Retina (tissue), 1 donor: ENCODE measurements at places on chromosomes 1 and 21.

DNA sequence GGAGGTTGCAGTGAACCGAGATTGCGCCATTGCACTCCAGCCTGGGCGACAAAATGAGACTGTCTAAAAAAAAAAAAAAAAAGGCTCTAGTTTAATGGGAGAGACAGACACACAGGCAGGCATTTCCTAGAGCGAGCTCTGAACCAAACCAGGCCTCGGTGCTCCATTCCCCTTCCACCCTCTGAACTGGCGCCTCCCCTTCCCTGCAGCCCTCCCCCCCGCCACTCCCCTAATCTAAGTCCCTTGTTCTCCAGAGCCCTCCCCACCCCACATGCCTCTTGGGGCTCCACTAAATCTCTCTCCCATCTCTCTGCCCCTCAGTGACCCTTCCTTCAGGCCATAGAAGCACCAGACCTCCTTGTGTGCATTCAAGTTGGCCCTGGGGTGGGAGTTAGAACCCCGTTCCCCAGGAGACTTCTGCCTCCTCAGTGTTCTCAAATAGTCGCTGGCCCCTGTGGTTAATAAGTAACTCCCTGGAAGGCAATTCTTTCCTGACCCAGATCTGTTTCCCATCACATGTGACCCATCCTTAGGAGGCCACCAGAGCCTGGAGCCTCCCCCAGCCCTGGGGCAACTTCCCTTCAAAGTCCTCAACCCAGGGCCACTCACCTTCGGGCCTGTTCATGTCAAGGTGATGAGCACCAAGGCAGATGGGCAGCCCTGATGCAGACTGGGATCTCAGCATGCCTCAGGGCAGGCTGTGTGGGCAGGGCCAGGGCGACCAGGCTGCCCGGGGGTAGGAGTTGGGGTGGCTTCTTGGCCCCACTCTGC, 42.6 kb upstream of the EPB41 start:
- no peak for DNase-seq

- no peak for DNase-seq
Observed at GRCh38 chr1:222784371-222784770, 30.5 kb upstream of the DISP1 start.

- no peak for DNase-seq
Observed at GRCh38 chr21:44625756-44626155, 1.1 kb upstream of the KRTAP10-9 start.

DNA sequence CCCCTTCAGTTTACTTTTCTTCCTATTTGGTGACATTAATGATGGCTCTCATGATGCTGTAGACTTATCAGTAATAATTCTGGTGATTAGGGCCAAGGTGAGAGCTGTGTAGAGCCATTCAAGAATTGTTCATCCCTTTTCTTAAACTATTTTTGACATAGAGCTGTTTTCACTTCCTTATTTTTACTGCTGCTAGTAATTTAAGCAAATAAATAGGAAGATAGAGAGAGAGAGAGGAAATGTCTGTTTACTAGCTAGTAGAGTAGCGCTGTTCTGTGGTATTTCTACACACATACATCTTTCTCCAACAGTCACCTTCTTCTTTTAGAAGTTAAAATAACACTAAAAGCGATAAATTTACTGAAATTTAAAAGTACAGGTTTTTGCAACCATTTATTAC, 678.0 kb upstream of the ZP4 start:
- DNase-seq, result no peak

GRCh38 chr1:226549094-226549936, 751 bp downstream of the STUM start:
- peak; percentile 65 for DNase-seq

DNA sequence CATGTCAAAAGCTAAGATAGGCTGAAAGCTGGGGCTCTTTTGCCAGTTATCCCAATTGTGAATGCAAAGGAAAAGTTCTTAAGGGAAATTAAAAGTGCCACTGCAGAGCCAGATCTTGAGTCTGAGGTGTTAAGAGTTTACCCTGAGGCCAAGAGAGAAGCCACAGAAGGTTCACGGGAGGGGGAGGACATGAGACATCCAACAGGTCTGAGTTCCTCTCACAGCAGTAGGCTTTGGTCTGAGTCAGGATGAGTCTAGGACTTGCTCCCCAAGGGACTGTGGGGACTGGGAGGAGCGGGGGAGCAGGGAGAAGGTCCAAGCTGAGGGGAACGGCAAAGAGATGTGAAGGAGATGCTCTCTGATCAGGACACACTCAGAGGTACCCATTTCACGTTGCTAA, 411.2 kb upstream of the CAMK1G start:
- no peak for DNase-seq

GRCh38 chr1:244634546-244634945, 18.4 kb upstream of the DESI2 start:
- DNase-seq, result no peak

DNA sequence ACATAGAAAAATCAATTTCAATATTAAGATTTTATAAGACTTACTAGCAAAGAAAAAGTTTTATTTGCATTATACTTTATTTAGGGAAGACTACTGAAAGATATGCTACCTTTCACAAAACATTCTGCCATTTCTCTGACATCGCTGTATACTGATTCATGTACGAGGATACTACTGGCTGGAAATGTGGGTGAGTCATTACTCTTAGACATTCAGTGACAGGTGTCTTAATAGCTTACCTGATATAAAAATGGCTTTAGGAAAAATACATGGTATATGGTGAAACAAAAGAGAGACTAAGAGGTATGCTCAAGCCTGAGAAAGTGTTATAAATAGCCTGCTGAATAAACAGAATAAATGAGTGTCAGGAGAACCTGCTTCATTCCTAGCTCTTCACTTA, 73.0 kb upstream of the EXO1 start:
- no peak for DNase-seq

DNA sequence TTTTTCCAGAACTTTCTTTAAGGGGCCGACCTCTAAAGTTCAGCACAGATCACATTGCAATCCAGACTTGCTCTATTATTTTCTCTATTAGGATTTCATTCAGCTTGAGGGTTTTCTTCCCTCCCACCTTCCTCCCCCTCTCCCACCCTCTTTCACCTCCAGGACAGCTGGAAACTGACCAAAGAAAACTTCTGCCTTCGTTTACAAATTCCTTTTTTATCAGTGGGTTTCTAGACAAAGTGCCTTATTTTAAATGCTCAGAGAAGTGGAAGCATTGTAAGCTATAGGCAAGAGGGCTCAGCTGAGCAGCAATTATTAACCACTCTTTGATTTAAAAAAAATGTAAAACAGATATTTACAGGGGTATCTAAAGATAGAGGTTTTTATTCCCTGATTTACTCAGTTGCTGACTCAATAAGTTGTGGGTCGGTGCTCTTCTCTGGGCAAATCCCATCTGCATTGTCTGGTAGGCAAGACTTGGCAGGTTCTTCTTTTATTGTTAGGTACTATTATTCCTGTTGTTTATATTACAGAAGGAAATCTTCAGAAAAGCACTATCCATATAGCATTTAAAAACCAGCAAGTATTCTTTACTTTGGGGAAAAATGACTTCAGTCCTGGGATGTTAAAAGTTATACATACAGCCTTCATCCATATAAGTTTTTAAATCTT, 277.0 kb upstream of the C1orf105 start:
- DNase-seq, result no peak

GRCh38 chr21:44571296-44571695, 2.2 kb upstream of the KRTAP10-4 start:
- no peak for DNase-seq

DNA sequence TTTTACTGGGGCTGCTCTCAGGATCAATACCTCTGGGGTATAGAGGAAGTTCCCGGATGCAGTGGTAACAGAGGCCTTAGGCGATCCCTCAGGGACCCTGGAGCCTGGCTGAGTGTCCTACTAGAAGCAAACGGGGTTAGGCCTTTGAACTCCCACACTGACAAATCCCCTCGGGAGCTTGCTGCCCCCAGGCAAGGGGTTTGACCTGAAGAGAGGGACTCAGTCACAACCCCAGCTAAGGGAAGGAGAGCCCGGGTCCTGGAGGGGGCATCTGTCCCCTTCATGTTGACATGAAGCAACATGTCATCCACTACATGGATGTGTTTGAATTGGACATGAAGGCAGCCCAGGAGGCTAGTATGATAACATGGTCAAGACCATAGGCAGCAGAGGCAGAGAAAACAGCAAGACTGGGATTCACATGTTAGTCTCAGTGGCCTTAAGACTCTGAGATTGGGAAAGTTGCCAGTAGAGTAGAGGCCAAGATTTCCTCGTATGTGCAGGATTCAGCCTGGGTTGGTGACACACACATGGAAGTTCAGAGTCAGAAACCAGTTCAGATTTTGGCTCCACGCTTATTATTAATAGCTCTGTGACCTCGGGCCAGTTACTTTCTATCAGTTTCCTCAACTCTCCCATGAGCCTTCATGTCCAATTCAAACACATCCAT, 101.5 kb downstream of the KCNN3 start:
- DNase-seq, result no peak

- no peak for DNase-seq
Observed at GRCh38 chr1:111511370-111511769, 7.9 kb upstream of the ADORA3 start.

DNA sequence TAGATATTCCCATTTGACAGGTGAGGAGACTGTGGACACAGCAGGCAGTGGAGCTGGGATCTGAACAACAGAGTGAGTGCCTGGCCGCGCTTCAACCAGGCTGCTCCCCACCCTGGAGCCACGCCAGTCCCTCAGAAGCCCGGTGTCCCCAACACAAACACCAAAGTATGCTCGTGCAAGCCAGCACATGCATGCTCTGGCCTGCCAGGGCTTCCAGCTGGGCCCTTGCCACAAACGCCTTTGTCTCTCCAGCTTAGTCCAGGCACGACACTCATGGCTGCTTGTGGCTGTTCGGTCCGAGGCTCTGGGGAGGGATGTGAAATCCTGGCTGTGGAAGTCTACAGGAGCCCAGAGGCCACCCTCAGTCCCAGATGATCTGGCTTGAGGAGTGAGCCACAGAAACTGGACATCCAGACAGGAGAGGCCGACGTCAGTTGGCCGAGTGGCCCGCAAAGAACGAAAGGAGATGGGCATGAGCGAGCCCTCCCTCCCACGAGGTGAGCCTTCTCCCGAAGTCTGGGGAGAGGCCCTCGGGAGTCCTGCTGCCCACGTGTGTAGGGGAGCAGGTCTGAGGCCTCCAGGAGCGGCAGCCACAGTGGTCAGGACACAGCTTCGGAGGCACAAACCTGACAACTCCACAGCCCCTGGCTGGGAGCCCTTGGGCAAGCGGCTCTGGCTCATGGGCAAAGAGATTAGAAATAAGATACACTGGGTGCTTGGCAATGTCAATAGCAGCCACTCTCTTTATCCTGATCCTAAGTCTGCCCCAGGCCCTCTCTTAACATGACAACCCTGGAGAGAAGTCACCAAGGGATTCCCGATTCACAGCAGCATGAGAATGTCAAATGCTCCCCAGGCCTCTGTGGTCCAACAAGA, 117.1 kb upstream of the IFFO2 start:
- DNase-seq, result no peak

DNA sequence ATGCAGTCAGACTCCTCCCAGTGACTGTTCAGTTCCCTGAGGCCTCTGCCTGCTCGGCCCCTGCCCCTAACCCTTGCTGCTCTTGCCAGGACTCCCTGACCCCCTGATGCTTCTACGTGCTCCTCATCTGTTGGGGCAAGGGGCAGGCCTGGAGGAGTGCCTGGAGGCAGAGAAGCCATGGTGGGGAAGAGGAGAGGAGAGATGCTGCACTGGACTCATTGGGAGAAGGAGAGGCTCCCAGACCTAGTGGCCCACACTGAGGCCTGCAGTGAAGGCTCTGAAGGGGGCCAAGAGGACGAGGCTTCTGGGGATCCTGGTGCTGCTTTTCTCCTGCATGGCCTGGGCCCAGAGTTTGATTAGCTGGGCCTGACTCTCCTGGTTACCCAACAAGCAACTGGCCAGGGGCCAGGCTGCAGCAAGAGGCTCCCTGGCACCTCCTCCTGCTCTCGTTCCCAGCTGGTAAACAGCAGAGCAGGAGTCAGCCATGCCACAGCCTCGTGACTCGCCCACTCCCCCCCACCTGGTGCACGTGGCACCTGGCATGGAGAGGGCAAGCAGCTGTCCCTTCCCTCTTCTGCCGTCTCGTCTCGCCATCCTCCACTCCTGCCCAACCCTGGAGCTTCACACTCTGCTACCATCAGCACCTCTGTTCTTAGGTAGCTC, 847 bp upstream of the RORC start:
- DNase-seq, result no peak

- DNase-seq, result peak; percentile 44
Observed at GRCh38 chr1:226688056-226688748, 50.9 kb downstream of the ITPKB start.

- no peak for DNase-seq
Observed at GRCh38 chr1:184966989-184967388, 7.3 kb downstream of the NIBAN1 start.

GRCh38 chr1:147722124-147722523, 38.3 kb downstream of the GJA5 start:
- DNase-seq, result no peak

GRCh38 chr1:173175514-173176145, 31.5 kb downstream of the TNFSF4 start:
- DNase-seq, result no peak

GRCh38 chr1:46422261-46422871, 28.2 kb downstream of the FAAH start:
- no peak for DNase-seq

DNA sequence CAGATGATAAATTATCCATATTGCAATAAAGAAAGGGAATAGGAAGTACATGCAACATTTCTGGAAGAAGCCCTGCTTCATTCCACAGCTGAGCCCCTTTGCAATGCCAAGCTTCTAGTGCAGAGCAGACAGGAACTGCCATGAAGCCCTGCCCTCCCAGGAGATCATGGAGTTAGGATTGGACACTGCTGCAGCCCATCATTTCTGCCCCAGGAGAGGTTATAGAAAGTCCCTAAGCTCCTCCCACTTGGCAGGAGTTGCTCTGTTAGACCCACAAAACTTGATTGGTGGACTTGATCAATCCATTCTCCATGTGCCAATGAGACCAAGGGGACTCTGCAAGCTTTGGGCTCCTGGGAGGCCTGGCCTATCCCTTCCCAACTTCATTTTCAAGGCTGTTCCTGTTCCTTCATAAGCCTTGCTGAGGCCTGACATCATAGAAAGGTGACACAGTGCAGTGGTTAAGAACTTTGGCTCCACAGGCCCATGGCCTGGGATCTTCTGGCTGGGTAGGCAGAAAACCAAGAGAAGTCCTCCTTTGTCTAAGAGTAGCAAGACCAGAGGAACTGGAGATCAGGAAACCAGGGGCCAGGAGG, 1.3 kb upstream of the LAPTM5 start:
- DNase-seq, result no peak

GRCh38 chr1:63463248-63463647, 59.8 kb downstream of the ITGB3BP start:
- no peak for DNase-seq

DNA sequence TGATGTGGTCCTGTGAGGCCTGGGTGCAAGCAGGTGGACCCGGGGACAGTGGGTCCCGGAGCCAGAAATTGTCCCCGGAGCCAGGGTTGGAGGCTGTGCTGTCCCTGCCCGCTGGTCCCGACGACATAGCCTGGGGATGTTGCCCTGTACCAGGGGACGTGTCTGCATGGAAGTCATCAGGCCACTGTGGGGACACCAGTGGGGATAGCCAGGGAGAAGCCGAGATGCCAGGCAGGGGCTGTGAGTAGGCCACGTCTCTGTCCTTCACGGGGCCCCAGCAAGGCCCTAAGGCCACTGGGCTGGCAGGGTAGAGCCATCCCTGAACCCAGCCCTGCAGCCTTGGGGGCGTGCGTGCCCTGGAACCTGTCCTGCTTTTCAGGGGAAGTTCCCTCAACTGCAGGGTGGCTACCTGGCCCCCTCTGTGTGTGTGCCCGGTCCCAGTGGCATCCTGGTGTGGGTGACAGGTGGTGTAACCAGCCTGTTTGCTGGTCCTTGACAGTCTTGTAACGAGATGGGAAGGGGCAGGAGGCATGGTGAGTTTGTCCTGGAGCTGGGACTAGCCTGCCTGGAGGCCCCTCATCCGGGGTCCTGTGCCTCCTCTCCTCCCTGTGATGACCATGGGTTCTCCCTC, 73.2 kb downstream of the OBSCN start:
- no peak for DNase-seq
